ENCODE measurements at places on chromosomes 1 and 21.

- DNase-seq: no peak
These were observed 12.9 kb upstream of the DISC1 start for GRCh38 chr1:231613419-231614349.

- no peak for DNase-seq
These were observed 19.4 kb downstream of the PLEKHO1 start for GRCh38 chr1:150168960-150169601.

DNA sequence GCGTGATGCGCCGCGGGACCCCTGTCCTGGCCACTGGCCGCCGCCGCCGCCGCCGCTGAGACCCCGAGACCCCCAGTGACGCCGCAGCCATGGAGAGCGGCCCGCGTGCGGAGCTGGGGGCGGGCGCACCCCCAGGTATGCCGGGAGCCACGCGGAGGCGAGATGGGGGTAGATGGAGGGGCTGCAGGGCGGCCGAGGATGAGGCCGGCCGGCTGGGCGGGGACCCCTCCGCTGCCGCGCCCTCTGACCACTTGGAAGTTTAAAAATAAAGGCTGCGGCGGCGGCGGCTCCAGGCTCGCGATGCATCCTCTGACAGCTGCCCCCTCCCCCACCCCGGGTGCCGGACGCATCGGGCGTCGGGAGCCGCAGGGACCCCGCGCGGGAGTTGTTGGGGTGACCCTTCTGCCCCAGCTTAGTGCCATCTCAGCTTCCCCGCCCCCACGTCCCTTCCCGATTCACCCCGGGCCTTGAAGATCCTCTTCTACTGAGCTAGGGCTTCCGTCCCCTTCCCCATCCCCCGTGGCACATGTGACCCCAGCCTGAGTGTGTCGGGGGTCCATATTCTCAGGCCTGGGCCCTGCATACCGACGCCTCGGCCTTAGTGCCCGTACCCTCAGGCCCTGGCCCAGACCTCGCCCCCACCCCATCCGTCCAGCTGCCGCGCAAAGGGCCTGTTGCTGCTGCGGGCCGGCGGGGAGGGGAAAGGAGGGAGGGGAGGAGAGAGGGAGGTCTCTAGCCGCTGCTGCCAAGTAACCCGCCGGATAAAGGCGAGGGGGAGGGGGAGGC is 562 bp downstream of the MAP7D1 start:
- DNase-seq: peak; percentile 53

DNA sequence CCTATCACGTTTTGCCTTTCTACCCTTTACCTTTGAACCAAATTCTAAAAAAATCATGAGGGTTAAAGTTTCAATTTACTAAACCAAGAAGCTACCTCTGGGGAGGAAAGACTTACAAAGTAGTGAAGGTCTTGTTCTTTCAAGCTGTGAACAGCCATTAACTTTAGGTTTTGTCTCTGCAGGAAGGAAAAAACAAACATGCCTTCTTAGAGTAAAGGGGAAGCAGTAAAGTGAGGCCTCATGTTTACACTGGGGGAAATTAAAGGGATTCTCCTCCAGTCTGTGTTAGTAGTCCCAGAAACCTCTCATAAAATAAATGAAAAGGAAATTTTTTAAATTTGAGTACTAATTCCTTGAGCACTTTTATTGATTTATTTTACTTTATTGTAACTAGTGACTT is 780.2 kb upstream of the ADGRL2 start:
- DNase-seq: no peak

- no peak for DNase-seq
These were observed 104.1 kb downstream of the CSMD2 start for GRCh38 chr1:34060901-34061415.

GRCh38 chr1:155242805-155243358 is 12.4 kb downstream of the ENTREP3 start:
- DNase-seq: no peak

DNA sequence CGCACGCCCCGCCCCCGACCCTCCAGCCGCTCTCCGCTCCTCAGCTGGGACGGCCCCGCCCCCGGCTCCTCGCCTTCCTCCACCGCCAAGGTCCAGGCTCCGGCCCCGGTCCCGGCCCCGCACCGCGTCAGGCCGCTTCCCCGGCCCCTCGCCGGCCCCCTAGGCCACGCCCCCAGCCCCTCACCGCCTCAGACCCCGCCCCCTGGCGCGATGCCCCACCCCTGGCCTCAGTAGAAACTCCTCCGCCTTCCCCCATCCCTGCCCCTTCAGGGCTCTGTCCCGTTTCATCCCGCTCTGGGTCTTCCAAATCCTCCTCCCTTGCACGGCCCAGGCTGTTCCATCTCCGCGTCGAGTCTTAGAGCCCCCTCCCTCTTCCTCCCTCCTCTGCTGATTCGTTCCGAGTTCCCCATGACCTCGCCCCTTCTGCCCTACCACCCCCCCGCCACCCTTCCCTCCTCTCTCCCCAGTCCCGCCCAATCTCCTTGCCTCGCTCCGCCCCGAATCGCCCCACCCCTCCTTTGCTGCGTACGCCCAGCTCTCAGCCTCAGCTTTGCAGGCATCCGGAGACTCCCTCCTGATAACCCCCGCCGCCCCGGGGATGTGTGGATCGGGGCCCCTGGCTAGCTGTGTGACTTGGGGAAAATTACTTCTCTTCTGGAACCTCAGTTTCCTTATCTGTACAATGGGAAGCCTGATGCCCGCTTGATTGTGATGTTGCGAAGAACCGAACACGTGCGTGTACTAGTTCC is 448 bp upstream of the ASAP3 start:
- DNase-seq: peak; percentile 78

GRCh38 chr1:231776757-231777062 is 150.1 kb downstream of the DISC1 start:
- DNase-seq: no peak

DNA sequence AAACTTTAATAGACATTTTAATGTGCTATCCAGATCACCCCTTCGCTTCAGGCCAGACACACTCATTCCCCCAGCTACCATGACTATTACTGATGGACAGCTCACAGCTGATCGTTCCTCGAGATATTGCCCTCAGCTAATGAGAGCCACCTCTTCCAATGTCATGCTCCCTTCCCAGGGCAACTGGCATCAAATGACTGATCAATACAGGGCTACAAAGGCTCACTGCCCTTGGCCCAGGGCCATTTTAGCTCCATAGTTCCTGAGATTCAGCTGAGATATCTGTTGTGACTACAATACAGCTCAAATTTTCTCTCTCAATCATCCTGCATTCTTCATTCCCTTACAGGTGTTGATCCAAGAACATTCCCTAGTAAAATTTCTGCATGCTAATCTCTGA is 104.5 kb upstream of the PKN2 start:
- DNase-seq: no peak

- DNase-seq: no peak
These were observed 144.6 kb downstream of the SLC30A10 start for GRCh38 chr1:219783605-219784235.

DNA sequence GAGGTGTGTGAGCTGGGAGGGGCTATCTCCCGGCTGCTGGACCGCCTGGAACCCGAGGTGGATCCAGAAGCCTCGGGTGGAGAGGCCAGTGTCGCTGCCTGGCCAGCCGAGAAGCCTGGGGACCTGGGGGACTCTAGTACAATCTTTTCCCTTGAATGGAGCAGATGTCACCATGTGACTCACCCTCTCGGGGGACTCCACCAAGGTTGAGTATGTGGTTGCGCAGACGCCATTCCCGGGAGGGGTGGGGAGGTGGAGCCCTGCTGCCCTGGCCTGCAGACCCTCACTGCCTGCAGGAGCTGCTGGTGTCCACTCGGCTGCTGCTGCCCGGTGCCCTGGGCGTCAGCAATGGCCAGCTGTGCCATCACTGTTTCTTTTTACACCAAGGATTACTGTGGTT is 40.3 kb downstream of the TP73 start:
- DNase-seq: no peak

DNA sequence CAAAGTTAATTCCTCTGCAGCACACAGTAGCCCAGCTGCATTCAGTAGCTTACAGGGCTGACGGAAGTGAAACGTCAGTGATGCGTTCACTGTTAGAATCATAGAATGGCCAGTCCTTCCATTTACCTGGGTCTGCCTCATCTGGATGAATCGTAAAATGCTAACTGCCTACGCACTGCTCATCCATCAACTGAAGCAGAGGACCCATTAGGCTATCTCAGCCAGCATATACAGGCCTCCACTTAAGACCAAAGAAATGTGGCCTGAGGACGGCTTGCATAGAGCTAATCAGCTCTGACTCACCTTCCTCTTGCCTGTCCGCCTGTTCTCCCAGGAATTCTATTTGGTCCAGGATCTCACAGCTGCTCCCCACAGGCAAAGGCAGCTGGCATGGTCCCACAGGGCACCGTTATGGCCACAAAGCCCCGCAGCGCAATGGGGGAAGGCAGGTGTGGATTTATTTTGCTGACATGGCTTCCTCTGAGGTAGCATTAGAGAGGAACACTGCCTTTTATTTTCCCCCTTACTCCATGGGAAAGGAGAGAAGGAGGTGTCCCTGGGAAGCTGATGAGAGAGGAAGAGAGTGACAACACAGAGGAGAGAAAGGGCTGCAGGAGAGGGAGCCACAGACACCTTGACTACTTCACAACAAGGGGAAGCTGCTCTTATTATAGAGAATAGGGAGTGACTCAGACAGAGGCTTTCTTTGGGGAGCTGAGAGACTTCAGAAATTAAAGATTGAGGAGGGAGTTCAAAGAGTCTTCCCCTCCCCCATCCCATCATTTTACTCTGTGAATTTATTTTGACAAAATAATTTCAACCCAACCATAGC is 177.6 kb downstream of the HHIPL2 start:
- DNase-seq: no peak

DNA sequence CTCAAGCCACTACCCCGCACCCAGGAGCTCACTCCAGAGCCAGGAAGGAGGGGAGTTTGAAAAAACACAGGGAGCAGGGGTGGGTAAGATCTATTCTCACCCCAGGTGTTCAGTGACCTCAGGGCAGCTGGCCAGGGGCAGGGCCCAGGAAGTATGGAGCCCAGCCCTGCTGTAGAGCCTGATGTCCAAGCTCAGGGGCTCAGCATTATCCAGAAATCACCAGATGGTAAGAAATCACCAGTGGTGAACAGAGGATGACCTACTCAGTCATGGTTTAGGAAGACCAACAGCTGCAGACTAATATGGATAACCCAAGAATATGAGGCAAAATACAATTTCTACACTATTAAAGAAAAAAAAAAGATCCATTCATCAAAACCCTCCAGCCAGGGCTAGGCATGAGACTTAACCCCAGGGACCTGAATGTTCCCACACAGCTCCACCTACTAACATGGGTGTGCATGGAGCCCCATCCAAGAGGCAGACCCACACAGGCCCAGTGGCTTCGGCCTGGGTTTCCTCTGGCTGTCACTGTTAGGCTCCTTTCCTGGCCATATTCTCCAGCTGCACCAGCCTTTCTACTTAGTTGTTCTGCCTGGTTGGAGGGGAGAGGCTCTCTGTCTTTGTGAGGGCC is 67.6 kb downstream of the KCNN3 start:
- DNase-seq: no peak

DNA sequence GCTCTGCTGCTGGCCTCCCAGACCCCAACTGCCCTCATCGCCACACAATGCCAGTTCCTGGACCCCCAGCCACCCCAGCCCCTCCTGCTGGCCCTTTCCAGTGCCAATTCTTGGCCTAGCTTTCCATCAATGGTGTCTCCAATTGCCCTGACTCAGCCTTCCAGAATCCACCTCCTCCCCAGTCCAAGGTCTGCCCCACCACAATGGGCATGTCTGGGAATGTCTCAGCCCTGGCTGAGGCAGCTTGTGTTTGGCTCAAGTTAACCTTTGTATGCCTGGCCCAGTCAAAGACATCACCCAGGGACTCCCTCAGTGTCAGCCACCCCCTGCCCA is 16.4 kb downstream of the ALDH4A1 start:
- DNase-seq: no peak

DNA sequence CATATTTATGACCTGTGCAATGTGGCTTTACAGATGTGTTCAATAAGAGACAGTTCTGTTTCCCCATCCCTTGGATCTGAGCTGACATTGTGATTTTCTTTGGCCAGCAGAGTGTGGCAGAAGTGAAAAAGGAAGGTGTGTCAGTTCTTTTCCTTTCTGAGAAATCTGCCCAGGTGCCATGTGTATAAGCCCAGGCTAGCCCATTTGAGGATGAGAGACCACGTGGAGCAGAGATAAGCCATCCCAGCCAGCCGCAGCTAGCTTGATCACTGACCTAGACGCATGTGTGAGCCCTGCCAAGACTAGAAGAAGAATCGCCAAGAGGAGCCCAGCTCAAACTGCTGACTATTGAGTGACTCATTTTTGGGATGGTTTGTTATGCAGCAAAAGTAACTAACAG is 127.8 kb downstream of the KCNJ6 start:
- no peak for DNase-seq

GRCh38 chr1:21924503-21925005 is 12.6 kb downstream of the HSPG2 start:
- no peak for DNase-seq

GRCh38 chr1:78673120-78673519 is 23.5 kb downstream of the IFI44 start:
- DNase-seq: no peak

All from activated naive CD4-positive, alpha-beta T cell (primary cell).